ENCODE measurements at places on chromosomes 4 and X.

GRCh38 chr4:3427134-3427476 lies 14.7 kb upstream of the HGFAC start:
- no peak for DNase-seq

DNA sequence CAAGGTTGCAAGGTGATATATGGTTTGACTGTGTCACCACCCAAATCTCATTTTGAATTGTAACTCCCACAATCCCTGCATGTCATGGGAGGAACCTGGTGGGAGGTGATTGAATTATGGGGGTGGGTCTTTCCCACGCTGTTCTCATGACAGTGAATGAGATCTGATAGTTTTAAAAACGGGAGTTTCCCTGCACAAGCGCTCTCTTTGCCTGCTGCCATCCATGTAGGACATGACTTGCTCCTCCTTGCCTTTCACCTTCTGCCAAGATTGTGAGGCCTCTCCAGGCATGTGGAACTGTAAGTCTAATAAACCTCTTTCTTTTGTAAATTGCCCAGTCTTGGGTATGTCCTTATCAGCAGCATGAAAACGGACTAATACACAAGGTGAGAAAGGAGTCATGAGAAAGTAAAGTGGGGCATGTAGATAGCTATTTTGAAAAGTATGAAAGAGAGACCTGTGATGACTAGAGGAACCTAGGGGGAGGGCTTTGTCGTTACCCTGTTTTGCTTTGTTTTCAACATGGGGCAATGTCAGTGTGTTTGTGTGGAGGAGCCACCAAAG lies 6.3 kb downstream of the ZBTB49 start:
- DNase-seq, result no peak

DNA sequence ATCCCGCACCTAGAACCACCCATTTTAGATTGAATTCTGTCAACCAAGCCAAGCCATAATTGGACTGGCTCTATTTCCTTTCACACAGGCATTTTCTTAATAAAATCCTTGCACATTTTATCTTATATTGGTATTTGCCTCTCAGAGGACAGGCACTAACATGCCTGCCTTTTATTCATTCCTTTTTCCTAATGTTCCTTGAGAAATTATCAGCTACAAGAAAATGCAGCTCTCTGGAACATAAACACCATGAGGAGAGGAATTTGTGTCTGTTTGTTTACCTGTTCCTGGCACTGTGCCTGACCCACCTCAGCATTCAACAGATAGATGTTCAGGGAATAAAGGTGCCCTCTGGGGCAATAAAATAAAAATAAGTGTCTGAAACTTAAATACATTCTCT lies 116.2 kb downstream of the PDHA2 start:
- DNase-seq, result no peak

DNA sequence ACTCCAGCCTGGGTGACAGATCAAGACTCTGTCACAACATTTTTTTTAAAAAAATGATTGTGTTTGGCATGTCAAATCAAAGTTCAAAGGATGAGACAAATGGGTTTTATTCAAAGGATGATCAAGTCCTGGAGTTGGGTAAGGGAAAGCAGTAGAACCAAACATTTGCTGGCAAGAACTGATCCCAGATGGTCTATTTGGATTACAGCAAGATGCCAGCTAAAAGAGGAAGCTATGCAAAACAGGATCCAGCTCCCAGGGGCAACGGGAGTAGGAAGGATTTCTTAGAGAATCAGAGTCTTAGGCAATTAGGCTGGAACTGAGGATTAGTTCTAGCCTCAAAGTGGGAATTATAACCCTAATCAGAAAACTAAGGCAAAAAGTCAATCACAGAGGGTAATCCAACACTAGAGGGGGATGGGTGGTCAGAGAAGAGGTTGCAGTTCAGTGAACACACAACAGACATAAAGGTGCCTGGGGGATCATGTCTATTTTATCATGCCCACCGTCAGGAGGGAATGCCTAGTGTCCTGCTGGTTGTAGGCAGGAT lies 133.0 kb upstream of the PLS3 start:
- no peak for DNase-seq

- DNase-seq, result no peak
Observed at GRCh38 chrX:43716144-43716543, 60.0 kb downstream of the MAOA start.

DNA sequence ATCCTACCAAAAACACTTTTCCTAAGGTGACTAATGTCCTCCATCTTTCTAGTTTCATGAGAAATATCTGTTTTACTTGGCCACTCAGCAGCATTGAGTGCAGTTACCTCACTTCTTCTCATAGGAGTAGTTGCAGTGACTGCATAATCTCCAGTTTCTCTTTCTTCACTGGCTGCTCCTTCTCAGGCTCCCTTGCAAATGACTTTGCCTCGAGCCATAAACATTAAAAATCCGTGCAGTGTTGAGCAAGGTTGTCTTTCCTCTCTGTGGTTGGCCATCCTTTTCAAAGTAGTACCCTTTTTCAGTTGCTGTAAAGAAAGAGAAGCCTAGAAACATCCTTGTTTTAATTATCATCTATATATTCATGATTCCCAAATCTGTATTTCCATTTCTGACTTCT lies 10.2 kb upstream of the PRKG2 start:
- no peak for DNase-seq

DNA sequence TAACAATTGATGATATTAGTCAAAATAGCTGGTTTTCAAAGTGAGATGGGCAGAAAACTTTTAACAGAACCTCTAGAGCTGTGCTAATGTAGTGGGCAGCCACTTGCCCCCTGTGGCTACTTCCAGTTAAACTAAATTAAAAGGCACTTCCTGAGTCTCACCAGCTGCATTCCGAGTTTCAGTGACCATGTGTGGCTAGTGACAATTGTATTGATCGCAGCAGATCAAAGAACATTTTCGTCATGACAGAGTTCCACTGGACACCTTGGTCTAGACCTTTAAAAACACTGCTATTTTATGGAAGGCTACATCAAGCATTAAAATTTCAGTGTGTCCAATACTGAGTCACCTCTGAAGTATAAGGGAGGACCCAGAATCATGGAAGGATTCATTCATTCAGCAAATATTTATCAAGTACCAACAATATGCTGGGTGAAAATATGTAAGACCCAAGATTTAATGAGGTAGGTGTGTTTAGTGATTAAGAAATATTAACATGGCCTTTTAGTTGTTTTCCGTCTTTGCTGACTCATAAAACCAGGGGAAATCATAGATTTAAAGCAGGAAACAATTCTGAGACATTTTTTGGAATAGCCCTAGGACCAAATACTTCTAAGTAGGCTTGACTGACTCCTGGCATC lies 5.1 kb upstream of the FAT1 start:
- DNase-seq, result no peak

- DNase-seq, result no peak
Observed at GRCh38 chr4:118325431-118325830, 27.4 kb downstream of the PRSS12 start.

- DNase-seq, result no peak
Observed at GRCh38 chr4:110850461-110851442, 227.9 kb upstream of the PITX2 start.

DNA sequence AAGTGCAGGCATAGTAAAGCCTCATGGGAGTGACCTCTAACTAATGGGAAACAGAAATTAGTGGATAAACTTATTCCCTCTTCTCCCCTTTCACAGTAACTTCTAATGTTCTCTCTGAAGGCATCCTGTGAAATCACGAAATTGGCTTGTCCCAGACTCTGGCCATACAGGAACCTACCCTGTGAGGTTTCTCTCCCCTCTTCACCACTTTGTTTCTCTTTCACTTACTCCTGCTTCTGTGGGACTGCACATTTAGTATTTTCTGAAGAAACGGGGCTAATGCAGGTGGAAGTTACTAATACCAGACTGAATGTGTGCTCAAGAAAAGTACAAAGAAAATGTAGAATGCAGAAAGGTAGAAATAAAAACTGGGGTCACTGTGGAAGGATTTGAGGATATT lies 20.0 kb downstream of the ZNF330 start:
- DNase-seq, result no peak

GRCh38 chr4:165319030-165319429 lies 8.4 kb upstream of the MSMO1 start:
- no peak for DNase-seq

GRCh38 chrX:150334100-150334499 lies 29.0 kb upstream of the MAMLD1 start:
- no peak for DNase-seq

- DNase-seq, result no peak
Observed at GRCh38 chr4:7584606-7585159, 150.0 kb upstream of the PSAPL1 start.

DNA sequence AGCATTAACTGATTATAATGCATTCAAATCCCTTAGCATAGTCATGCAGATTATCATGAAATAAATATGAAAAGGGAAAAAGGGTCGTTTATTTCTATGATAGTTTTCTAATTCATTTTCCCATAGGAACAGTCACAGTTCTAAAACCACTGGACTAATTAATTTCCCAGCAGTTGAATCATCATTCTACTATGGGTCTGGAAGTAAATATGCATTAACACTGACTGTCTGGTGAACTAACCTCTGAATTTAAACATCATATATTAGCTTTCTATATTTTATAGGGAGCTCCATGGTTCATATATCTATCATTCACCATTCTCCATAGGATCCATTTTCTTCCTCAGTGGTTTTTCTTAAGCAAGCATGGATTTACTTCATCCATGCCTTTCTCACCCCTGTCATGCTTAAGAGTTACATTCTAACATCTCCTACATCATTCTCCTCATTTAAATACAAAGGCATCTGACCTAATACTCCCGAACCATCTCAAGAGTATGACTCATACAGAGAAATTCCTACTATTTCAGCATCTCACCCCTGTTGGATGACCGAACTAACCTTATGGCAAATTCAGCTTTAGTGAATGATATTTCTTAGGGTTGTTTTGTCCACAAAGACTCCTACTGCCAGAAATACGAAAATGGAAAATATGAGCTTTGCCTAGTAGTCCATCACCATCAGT lies 198.7 kb upstream of the ADAMTS3 start:
- no peak for DNase-seq

- no peak for DNase-seq
Observed at GRCh38 chr4:136898590-136899248, 633.6 kb downstream of the PCDH18 start.

- DNase-seq, result no peak
Observed at GRCh38 chrX:47091149-47091775, 13.0 kb downstream of the RGN start.

DNA sequence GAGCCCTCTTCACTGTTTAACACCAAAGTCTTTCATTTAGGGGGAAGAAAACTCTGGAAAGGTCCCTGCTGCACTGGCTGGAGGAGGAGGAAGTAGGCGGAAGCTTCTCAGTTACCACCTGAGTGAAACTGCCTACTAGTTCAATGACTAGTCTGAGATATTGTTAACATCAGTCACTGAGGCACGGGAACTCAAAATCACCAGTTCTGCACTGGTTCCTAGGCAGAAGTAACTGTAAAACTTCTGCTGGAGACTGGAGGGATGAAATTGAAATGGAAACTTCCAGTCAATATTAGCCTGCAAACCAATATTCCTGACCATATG lies 178.3 kb downstream of the SNCA start:
- DNase-seq, result no peak

GRCh38 chr4:149889991-149890390 lies 74.3 kb upstream of the IQCM start:
- DNase-seq, result no peak

GRCh38 chrX:102833136-102833535 lies 103.9 kb upstream of the RAB40AL start:
- no peak for DNase-seq

- DNase-seq, result no peak
Observed at GRCh38 chr4:24763631-24764297, 31.6 kb upstream of the SOD3 start.

DNA sequence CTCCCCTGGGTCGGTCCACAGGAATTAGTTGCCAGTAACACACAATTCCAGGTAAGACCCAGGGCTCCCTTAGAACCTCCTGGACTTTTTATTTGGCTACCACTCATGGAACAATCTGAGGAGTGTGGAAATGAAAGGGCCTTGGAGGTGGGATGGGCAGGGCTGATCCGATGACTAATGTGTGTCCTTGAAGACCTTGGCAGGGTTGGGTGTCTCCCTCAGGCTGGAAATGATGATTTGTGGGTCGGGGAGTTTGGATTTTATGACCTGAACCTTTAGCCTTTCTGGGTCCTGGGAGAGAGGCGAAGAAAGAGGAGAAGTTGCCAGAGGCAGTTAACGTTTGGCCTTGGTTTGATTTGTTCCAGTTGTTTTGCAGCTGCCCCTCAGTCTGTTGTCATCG lies 425.0 kb downstream of the MID1IP1 start:
- no peak for DNase-seq

DNA sequence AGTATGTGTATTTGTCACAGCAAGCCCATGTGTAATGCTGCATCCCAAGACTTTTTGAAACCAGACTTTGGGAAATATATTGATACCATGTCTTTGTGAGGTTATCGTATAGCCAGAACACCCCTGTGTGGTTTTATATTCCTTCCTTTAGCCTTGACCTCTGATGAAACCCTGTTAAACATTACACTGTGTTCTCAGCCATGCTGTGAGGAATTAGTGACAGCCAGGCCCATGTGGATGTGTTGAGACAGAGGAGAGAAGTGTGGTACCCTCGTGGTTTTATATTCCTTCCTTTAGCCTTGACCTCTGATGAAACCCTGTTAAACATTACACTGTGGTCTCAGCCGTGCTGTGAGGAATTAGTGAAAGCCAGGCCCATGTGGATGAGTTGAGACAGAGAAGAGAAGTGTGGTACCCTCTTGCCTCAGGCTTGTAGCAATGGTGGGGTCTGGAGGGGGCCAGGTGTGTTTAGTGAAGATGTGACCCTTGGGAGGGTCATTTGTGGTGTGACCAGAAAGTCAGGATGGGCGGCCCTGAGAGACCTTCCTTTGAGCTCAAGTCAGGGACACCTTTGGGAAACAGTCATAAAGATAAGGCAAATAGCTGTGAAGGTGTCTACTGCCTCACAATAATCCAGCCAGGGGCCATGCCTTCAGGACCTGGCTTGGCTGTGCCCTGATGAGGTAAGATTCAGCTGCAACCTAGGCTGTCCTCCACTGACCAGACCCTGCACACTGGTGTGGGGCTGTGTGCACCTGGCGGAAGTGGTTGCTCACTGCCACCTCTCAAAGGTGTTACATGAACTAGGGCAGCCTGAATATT lies 110.0 kb downstream of the IRF2 start:
- no peak for DNase-seq

- peak; percentile 86 for DNase-seq
Observed at GRCh38 chrX:119690921-119691716, 1.8 kb downstream of the SEPTIN6 start.

- peak; percentile 24 for DNase-seq
Observed at GRCh38 chrX:68433155-68433980, at the start of gene OPHN1. Gene OPHN1 (minus strand): TSS chrX:68433495. CDS start chrX:68433020, 475 bp downstream.

- no peak for DNase-seq
Observed at GRCh38 chr4:13535708-13536361, 8.5 kb downstream of the NKX3-2 start.

DNA sequence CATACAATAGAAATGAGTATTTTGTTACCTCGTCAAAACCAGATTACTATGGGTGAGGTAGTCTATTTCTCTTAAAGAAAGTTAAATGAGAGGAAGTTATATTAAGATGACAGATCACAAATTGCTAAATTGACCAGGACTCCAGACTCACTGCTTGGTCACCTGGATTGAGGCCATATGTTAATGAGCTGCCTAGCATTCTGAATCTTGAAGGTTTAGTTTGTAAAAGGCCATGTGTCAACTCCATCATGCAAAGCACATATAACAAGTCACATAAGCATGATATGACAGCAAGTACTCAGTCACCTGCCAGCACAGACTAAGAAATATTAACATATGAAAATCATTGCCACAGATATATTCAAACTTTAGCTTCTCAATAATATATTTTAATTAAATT lies 72.6 kb downstream of the EPHA5 start:
- no peak for DNase-seq
